ENCODE measurements at places on chromosomes 16 and 17. TPM values are rescaled to one million over a fixed set of nuclear protein-coding genes. Genes with fewer than 3 reads are reported as not detected.

- no peak for DNase-seq
Observed at GRCh38 chr16:88045820-88046303, 94.6 kb downstream of the BANP start.

GRCh38 chr17:30333503-30334360 lies at the start of gene TMIGD1:
TMIGD1 (minus strand) TSS chr17:30334057; CDS start chr17:30332133, 1,924 bp downstream.
- DNase-seq = no peak

DNA sequence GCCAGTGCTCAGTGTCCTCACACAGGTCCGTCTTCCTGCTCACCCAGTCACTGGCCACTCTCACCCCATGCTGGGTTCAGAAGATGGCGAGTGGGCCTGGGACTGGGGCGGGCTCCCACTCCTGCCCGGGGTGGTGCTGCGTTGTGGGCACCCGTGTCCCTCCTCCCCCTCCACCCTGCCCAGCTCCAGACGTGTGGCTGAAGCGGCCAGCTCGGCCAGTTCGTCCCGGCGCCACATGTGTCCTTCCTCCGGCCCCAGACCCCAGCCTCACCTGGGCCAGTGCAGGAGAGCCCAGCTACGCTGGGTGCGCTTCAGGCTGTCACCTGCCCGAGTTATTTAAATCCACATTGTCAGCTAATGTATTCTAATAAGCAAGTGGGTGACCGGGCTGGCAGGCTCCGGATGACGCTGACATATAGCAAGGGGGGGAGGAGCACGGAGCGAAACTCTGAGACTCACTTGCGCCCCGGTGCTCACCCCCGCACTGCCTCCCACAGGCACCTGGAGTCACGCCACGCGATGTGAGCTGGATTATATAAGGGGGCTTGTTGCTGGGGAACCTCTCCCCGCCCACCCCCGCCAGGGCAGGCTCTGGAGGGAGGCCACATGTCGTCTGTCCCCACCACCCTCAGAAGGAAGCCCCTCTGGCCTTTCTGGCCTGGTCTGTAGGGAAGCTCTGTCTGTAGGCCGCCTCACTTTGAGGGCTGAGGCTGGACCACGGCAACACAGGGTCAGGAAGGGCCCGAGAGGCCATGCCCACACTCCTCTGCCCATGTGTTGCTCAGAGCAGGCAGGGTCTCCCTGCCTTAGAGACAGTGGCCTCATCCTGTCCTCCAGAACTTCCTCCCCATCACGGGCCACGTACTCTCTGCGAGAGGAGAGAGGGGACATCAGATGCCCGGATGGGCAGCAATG lies 7.1 kb upstream of the BAIAP2 start:
- DNase-seq = no peak

DNA sequence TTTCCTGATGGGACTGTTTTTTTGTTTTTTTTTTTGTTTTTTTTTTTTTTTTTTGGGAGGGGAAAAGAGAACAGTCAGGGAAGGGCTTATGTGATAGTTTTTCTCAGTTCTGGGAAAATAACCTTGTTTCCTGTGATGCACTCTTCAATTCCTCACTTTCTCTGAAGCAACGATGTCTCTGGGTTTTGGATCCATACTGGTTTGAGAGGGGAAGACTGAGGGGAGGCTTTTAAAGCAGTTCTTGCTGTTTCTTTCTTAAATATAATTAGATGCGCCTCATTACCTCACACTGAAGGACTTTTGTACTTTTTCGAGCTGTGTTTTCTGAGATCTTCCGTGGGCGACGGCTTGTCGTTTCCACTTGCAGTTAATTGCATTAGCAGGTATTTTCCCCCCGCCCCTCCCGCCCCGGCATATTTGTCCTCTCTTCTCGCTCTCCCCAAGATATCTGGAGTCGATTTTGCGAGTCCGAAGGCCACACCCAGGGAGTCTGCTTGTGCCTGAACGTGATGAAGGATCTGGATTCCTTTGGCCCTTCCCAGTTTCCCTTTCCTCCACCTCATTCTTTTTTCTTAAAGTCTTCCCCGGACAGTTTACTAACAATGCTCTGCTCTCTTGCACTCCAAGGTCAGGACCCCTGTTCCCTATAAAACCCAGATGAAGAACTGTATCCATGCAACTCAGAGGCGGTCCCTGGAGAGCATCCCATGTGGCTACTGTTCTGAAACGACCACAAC lies 125.2 kb upstream of the ZFHX3 start:
- no peak for DNase-seq

DNA sequence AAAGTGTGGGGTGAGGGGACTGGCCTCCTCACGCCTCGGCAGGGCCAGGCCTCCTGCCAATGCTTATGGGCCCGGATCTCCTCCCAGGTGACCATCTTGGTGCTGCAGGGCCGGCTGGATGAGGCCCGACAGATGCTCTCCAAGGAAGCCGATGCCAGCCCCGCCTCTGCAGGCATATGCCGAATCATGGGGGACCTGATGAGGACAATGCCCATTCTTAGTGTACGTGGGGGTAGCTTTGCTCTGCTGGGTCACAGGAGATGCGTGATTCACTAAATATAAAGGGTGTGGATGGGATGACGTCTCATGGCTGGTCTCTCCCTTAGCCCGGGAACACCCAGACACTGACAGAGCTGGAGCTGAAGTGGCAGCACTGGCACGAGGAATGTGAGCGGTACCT lies 19.5 kb downstream of the NUP85 start:
- no peak for DNase-seq

DNA sequence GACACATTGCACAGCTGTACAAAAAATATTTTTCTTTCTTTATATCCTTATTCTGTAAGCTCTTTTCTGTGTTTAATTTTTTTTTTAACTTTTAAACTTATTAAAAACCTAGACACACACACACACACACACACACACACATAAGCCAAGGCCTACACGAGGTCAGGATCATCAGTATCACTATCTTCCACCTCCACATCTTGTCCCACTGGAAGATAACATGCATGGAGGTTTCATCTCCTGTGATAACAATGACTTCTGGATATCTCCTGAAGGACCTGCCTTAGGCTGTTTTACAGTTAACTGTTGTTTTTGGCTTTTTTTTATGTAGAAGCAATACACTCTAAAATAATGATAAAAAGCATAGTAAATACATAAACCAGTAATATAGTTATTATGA lies 71.2 kb downstream of the TNRC6C start:
- DNase-seq = no peak

DNA sequence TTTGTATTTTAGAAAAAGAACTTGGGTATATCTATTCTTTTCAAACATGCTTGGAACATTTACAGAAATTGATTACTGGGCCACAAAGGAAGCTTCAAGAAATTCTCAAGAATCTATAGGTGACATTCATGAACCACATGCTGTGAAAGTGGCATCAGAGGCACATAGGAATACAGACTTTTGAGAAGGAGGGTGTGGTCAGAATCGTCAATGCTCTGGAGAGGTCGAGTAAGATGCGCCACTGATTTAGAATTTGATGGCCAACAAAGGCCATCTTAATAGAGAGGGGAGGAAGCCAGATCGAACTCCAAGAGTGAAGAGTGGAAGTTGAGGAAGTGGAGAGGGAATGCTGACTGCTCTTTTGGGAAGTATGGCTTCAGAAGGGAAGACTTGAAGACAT lies 3.5 kb upstream of the NSMCE1 start:
- DNase-seq = no peak

DNA sequence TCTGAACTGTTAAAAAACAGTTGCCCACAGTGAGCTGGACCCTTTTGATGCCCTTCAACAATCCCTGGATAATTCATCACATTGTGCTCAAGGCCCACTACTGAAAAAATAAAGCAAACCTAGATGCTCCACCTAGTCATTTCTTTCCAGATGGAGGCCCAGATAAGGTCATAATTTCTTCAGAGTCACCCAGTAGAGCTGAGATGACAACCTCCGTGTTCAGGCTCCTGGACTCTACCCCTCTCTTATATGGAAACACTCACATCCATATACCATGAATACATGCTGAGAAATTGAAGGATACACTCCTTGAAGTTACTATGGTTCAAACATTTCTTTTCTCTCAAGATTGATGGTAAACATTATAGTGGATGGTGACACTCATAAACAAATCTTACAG lies 2.7 kb upstream of the ABCA3 start:
- no peak for DNase-seq

- peak; percentile 64 for DNase-seq
Observed at GRCh38 chr16:66588981-66589713, 9.9 kb downstream of the CMTM2 start.

DNA sequence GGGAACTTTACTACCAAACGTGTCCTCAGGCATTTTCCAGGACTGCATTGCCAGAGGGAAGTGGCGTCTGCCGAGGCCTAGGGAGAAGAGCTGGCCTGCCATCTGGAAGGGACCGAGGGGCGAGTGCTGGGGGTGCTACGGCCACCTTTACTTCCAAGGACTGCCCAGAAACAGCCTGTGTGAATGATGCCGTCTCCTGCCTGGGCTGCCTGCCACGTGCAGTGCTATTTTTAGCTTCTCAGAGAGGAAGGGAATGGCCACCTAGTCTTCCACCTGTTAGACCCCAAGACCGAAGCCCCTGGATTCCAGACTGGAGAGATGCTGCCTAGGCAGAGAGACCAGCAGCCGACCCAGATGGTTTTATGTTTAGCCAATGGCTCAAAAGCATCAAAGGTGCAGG lies 57.2 kb downstream of the VAC14 start:
- no peak for DNase-seq

DNA sequence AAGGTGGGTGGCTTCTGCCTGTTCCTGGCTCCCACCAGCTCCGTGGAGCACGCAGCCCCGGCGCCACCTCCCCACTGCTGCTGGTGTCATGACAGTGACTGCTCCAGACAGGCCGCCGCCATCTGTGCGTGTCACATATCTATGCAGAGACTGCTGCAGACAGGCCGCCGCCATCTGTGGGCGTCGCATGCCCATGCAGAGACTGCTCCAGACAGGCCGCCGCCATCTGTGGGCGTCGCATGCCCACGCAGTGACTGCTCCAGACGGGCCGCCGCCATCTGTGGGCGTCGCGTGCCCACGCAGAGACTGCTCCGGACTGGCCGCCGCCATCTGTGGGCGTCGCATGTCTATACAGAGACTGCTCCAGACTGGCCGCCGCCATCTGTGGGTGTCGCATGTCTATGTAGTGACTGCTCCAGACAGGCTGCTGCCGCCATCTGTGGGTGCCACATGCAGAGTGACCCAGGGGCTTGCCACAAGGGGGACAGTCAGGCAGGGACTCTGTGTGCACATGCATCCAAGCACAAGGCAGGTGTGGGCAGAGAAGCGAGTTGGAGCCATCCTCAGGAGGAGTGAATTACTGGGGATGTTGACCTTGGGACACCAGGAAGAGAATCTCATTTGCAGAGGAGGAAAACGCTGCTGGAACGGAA lies 3.3 kb upstream of the FN3KRP start:
- no peak for DNase-seq

- DNase-seq = no peak
Observed at GRCh38 chr17:61669522-61669921, 78.5 kb upstream of the NACA2 start.

Gene TSR1
- total RNA-seq = 19.4 TPM

Gene KRTAP9-4
- total RNA-seq = not detected

Gene TNFRSF12A
- total RNA-seq = 29.4 TPM
